Transverse colon (tissue), 4 donors: ENCODE measurements at places on chromosomes 4 and X.

DNA sequence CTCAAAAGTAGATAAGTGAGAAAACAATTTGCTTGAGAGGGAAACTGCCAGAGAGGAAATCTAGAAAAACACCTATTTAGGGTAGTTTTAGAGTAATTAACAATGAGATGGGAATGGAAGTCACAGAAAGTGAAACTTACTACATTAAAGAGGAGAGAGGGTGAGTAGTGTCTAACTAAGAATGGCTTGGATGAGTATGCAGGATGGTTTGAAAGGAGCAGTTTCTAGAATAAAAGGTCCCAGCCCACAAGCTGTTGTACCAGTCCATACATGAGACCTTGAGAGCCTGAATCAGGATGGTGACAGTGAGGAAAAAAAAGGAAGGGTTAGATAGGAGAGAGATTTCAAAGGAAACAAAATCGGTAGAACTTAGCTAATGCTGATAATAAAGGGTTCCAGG lies 1.3 kb downstream of the GAR1 start:
- no peak for DNase-seq

- no peak for DNase-seq
Measured at GRCh38 chrX:101357166-101357795, 8.7 kb upstream of the TIMM8A start.

GRCh38 chr4:185541251-185541727 lies 6.0 kb upstream of the PDLIM3 start:
- DNase-seq: peak; percentile 23

GRCh38 chr4:26157541-26157940 lies 163.3 kb upstream of the RBPJ start:
- no peak for DNase-seq

- DNase-seq: no peak
Measured at GRCh38 chr4:45120163-45120562, 393.8 kb upstream of the GNPDA2 start.

GRCh38 chr4:145493166-145493565 lies 11.5 kb downstream of the SMAD1 start:
- DNase-seq: no peak

- DNase-seq: no peak
Measured at GRCh38 chrX:47170861-47171692, 22.6 kb upstream of the UBA1 start.

- peak; percentile 19 for DNase-seq
Measured at GRCh38 chr4:2256781-2257191, 5.1 kb downstream of the MXD4 start.

DNA sequence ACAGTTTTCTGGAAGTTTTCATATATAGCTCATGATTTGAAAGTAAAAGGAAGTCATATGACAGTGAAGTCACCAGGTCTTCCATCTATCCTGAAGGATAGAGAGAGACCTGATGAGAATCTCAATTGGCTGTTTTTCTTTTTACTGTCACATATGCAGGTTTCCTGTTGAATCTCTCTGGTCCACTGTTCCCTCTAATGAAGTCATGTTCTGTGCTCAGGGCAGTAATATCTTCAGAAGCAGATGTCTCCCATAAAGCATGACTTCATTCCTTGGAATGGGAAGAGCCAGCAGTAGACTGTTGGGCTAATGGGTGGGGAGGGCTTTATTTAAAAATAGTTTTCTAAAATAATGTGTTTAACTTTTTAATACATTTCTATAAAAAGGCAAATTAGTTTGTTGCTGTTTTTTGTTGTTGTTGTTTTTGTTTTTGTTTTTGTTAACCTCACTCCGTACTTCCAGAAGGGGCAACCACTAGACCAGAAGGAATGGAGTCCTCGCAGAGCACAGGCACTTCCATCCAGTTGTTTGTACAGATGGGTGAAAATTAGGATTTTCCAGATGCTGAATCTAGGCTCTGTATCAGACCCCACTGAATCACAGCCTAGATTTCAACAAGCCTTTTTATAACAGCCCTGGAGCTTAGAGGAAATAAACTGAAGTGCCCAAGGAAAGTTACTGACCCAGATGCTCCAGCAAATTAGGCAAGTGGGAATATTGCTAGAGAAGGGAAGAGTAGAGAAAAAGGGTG lies 54.2 kb downstream of the AWAT2 start:
- no peak for DNase-seq

- DNase-seq: no peak
Measured at GRCh38 chr4:101141230-101141629, 206.1 kb downstream of the PPP3CA start.

- no peak for DNase-seq
Measured at GRCh38 chr4:173318648-173319211, 15.4 kb downstream of the HMGB2 start.
